Glomerular endothelial cell (primary cell): ENCODE measurements at places on chromosomes 11 and 22. TPM values are rescaled to one million over a fixed set of nuclear protein-coding genes. Genes with fewer than 3 reads are reported as not detected.

Gene OR2D2
- 0.35 TPM in 1 of 2 replicates, not detected in the other for total RNA-seq

Gene SLC22A12
- total RNA-seq, result not detected in 2 replicates

Gene ARHGAP8
- total RNA-seq, result 0.76 and 0.92 TPM in 2 replicates

Gene OR4D5
- not detected in 2 replicates for total RNA-seq

Gene OR52E4
- total RNA-seq, result not detected in 2 replicates

- DNase-seq, result no peak
Measured at GRCh38 chr11:126545057-126545555, 189.6 kb downstream of the ST3GAL4 start.

- DNase-seq, result no peak
Measured at GRCh38 chr22:22032099-22032905, 49.7 kb upstream of the TOP3B start.

DNA sequence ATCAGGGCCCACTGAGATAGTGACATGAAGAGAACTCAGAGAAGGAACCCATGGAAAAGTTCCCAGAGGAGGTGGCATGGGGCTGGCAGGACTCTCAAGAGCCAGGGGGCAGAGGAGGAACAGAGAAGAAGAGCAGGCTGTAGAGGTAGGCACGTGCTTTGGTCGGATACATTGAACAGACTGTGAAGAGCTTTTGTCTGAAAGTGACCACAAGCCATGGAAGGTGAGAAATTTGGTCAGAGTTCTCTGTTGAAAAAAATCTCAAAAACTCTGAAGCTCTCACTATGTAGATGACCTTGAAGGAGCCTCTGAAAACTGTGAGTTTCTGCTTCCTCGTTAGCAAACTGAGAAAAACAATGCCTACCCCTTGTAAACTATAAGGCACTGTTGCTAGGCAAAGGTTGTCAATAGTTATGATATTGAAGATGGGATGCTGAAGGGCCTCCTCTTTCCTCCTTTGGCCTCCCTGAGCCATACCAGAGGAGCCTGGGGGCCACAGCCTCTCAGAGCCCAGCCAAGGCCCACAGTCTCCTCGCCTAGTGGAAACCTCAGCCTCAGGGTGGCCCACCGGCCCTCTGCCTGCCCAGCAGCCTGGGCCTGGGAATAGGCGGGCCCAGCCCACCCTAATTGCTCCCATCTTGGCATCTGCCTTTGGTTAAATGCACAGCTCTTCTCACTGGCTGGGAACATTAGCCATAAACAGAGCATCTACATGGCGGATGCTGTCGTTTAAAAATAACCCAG lies 415.7 kb downstream of the SOX6 start:
- DNase-seq, result no peak

- DNase-seq, result no peak
Measured at GRCh38 chr22:48708558-48709245, 1119.0 kb downstream of the BRD1 start.

DNA sequence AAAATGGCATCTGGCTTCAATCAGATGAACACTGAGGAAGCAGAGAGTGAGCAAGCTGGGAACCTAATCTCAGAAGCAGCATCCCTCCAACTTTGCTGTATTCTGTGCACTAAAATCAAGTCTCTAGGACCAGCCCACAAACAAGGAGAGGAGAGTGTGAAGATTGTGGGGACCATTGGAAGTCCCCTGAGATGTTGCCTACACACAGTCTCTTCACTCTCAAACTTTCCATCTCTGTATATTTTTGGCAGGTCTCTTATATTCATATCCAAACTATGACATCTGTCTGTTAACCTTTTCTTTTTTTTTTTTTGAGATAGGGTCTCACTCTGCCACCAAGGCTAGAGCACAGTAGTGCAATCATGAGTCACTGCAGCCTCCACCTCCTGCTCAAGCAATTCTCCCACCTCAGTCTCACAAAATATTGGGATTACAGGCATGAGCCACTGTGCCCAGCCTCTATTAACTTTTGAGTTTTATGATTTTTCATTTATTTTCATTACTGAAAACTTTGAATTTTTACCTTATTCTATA lies 1096.4 kb downstream of the TBC1D22A start:
- no peak for DNase-seq

DNA sequence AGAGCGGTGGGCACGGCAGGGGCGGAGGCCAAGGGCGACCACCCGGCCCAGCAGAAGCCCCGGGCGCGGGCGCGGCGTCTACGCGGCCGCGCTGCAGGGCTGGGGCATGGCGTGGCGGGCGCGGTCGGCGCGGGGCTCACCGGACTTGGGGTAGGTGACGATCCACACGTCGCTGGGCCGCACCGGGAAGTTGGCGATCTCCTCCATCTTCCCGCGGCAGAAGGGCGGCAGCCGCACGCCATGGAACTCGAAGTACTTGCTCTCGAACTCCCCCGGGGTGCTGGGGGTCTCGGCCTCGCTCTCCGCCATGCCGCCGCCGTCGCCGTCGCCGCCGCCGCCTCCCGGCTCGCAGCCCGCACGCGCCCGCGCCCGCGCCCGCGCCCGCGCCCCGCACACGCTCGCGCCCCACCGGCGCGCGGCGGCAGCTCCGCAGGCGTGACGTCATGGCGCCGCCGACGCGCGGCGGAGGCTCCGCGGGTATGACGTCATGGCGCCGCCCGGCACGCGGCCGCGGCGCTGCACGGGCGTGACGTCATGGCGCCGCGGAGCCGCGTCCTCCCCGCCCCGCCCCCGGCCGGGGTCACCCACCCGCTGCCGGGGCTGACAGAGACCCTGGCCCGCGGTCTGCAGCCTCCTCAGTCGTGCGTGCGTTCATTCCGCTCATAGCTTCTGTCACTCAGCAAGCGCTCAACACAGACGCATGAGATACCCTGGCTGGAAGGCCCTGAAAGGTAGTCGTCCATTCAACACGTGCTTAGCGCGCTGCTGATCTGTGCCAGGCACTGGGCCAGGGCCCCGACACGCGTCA lies at the start of gene SULT4A1:
Gene SULT4A1, minus strand, starts transcription at position 440 of the 808 bp plus-strand sequence. Its CDS starts 131 bp downstream, at position 309.
- no peak for DNase-seq

DNA sequence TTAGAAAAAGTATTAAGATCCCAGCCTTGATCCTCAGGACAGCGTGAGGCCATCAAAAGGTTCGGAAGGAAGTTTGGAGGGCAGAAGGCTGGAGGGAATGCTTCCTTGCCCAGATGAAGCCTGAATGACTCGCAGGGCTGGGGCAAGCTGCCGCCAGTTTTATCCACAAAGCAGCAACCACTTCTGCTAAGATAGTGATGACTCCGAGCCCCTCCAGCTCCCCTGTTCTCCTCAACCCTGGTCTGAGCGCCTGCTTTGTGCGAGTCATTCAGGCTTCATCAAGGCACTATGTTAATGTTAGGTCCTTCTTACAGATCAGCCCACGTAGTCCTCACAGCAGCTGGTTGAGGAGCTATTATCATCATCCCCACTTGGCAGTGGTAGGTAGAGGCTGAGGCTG lies 158.8 kb downstream of the COMMD9 start:
- DNase-seq, result no peak

DNA sequence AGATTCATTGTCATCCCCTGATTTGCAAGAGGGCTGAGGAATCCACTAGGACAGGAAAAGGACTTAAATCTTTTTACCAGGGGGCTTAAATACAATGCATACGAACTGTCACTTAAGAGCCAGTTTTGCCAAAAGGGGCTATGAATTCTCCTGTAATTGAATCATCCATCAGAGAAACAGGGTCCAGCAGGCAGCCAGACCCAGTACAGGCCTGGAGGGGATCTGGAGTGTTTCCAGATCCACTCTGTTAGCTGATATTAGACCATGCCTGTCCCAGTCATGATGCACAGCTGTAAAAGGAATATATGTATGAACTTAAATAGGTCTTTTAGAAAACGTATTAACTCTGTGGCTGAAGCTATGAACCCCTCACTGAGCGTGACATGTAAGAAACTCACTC lies 53.8 kb upstream of the PRSS23 start:
- DNase-seq, result no peak
